Fibroblast of gingiva (primary cell): ENCODE measurements at places on chromosomes 7 and 10.

GRCh38 chr7:40223451-40224127 is 88.8 kb downstream of the SUGCT start:
- peak; percentile 51 for DNase-seq

GRCh38 chr7:79257959-79258358 is 195.5 kb downstream of the MAGI2 start:
- DNase-seq = no peak

DNA sequence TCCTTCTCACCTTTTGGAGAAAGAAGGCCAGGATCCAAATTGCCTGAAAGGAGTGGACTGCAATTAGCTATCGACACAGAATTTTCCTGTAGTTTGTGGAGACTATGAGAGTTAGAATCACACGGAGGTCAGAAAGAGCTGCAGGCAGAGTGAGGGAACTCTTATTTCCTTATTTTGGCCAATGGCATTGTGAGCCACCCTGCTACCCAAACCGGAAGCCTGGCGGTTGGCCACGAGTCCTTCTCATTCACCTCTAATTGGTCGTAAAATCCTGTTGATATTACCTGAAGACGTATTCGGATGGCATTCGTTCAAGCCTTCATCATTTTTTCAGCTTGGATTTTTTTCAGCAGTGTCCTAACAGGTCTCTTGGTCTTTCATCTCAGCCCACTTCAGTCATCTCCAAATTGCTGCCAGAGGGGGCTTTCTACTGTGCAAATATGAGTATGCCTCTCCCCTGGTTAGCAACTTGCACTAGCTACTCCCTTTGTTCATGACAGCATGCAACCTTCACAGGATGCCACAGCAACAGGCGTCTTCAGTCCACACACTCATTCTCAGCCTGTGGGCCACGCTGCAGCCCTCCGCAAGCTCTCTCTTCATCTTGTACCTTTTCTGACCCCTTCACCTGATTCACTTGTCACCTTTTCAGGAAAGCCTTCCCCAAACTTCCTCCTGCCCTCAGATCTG is 66.9 kb downstream of the GATA3 start:
- no peak for DNase-seq

DNA sequence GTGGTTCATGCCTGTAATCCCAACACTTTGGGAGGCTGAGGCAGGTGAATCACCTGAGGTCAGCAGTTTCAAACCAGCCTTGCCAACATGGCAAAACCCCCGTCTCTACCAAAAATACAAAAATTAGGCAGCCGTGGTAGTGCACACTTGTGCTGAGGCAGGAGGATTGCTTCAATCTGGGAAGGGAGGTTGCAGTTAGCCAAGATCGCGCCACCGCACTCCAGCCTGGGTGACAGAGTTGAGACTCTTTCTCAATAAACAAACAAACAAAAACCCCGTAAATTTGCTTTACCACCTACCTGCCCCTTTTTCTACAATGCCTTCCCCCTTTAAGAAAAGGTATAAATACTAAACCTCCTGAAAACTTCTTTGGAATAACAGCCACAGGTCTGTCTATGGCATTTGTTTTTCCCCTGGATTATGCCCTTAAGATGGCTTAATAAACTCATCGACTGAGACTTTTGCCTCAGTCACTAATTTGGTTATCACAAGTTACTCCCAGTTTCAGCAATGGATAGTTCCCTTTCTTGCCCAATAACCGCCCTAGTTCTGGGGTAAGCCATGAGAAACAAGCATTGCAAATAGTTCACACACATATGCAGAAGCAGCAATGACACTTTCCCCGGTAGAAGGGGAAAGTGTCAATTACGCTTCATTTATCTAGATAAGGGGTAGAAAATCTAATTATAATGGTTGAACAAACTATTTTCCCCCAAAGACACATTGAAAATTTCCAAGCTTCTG is 52.8 kb upstream of the SVIL start:
- DNase-seq = peak; percentile 21

GRCh38 chr7:72493850-72494661 is 81.9 kb upstream of the CALN1 start:
- no peak for DNase-seq

DNA sequence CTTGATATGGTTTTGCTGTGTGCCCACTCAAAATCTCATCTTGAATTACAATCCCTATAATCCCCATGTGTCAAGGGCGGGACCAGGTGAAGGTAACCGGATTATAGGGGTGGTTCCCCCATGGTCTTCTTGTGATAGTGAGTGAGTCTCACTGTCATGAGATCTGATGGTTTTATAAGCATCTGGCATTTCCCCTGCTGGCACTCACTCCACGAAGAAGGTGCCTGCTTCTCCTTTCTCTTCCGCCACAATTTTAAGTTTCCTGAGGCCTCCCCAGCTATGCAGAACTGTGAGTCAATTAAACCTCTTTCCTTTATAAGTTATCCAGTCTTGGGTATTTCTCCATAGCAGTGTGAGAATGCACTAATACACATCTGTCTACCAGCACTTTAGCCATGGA is 109.5 kb upstream of the SDK1 start:
- DNase-seq = no peak

GRCh38 chr10:95657250-95657649 is 739 bp upstream of the ALDH18A1 start:
- DNase-seq = no peak

GRCh38 chr7:4659551-4660286 is 22.4 kb upstream of the FOXK1 start:
- no peak for DNase-seq

- no peak for DNase-seq
Observed at GRCh38 chr7:66877577-66878300, 43.3 kb upstream of the TMEM248 start.

DNA sequence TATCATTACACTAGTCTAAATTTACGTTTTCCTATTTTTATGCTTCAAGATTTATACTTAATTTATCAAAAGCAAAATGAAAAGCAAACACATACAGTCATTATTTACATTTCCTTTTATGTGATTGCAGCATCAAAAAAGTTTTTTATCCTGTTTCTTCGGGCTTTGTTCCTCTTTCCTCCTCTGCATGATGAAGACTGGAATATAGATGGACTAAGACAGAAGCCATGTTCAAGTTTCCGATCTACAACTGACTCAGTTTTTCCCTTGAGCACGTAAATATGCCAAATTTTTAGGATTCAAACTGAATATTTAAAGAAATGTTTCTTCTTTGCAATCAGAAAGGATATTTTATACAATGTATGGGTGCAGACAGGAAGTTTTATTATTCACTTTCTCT is 273.5 kb upstream of the DGKB start:
- no peak for DNase-seq

- DNase-seq = no peak
Observed at GRCh38 chr10:18508587-18508986, 142.8 kb downstream of the NSUN6 start.

DNA sequence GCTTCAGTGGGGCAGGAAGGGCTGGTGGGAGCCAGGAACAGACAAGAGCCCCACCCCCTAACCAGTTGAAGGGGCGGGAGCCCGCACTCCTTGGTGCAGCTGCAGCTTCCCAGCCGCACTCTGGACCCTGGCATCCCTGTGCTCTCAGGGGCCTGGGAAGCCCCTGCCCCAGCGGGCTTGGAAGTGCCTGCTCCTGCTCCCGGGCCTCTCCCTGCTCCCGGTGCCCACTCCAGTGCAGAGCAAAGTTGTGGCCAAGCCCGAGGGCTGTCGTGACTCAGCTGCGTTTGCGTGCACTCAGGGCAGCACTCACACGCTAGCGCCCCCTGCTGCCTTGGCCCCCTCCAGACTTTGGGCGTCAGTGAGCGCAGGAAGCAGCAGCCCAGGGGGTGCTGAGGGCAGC is 883.8 kb downstream of the LRMDA start:
- no peak for DNase-seq

- DNase-seq = no peak
Observed at GRCh38 chr7:38781991-38782390, 127.0 kb downstream of the VPS41 start.

DNA sequence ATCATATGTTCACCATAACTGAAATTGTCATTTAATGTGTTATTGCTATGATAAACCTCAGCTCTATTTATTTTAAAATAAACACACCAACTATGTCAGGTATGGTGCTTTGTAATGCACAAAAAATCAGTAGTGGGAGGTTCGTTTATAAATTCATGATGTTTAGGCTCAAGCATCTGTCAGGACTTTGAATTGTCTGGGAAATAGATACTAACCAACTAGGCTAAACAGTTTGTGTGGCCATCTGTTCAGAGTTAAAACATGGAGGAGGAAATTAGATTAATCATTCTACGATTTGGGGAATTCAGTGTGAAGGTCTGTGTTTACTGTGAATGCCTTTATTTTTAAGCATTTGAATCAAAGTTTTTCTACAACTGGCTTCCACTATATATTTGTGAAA is 212.6 kb upstream of the FZD8 start:
- DNase-seq = no peak

DNA sequence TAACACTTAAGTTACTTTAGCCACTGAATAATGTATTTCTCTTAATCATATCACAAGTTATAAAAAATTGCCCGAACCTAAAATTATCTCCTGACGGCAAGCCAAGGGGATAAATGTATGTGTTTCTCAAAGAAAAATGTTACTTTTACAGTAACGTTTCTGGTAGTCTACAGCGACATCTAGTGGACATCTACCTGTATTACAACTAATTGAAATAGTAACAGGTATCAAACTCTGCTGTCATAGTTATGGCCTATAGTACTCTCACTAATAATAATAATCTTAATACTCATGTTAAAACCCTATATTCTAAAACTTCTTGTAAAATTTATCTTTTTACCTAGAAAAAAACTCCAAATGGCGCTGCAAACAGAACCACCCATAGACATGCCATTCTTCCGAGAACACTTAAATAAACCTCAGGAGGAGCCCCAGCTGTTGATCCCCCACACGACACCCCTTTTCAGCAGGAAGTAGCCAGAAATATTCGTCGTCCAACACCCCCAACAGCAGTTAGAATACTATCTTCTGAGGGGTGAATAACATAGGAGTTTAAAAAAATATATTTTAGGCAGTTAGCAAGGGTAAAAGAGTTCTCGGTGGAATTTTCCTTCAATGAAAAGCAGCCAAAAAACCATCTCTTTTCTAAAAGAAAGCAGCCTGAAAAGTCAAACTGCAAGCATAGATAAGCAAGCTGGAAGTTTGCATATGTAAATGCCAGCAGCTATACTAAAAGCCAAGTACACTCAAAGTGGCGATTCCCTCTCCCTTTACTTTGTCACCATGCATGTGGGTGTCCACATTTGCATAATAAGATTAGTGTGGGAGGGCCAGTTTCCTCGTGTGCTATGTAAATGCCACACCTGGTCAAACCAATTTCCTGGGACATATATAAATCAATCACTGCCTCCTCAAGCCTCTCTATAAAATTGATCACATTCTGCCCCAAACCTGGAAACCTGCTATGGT is 40.5 kb upstream of the ZNF107 start:
- DNase-seq = no peak

DNA sequence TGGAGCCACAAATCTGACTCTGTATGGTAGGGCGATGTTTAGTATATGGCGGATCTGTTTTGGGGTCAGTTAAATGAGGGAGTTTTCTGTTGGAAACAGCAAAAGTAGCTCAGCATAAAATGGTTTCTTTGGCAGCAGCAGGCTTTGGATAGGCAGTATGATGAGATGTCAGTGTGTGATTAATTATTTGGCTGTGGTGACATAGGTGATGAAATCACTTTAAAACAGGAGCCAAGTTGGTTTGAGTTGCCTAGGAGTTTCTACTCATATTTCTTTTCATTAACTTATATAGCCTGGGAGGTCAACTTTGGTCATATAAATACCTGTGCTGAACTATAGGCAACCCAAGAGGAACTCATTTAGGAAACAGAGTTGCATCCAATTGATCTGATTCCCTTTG is 291.2 kb downstream of the LRMDA start:
- no peak for DNase-seq

DNA sequence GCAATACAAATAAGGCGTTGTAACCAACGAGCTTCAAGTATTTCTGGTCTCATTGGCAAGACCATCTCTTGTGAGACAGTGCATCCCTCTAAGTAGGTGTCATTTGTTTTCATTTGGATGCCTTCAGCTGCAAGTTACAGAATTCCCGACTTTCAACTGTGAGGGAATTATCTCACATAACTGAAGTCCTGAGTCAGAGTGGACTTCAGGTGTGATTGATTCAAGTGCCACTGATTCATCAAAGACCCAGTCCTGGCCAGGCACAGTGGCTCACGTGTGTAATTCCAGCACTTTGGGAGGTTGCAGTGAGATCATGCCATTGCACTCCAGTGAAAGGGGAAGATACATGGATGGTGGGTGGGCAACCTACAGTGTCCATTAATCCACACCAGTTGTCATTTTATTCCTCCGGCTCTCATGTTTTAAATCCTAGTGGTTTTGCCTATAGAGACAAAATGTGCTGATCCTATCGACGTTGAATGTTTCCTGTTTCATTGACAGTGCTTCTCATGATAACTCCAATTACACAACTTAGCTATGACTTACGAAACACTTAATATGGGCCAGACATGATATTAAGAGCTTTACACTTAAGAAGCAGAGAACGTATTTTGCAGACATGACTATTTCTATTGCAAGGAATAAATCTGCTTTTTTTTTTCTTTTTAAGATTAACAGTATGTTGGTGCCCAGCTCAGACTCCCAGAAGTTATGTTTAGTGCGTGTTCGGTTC is 268.0 kb downstream of the FRMD4A start:
- peak; percentile 61 for DNase-seq

DNA sequence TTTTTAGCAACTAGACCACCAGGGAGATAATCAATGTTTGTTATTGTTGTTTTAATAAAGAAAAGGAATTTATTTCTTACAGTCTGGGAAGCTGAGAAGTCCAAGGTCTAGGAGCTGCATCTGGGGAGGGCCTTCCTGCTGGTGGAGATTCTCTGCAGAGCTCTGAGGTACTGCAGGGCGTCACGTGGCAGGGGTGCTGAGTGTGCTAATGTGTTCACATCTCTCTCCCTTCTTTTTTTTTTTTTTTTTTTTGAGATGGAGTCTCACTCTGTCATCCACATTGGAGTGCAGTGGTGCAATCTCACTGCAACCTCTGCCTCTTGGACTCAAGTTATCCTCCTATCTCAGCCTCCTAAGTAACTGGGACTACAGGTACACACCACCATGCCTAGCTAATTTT is 150.9 kb upstream of the TRIM24 start:
- DNase-seq = no peak

- DNase-seq = no peak
Observed at GRCh38 chr10:102407425-102408130, 11.0 kb downstream of the PSD start.

GRCh38 chr7:93562936-93563335 is 11.6 kb downstream of the CALCR start:
- no peak for DNase-seq

GRCh38 chr10:56633876-56634452 is 272.9 kb upstream of the ZWINT start:
- DNase-seq = no peak

DNA sequence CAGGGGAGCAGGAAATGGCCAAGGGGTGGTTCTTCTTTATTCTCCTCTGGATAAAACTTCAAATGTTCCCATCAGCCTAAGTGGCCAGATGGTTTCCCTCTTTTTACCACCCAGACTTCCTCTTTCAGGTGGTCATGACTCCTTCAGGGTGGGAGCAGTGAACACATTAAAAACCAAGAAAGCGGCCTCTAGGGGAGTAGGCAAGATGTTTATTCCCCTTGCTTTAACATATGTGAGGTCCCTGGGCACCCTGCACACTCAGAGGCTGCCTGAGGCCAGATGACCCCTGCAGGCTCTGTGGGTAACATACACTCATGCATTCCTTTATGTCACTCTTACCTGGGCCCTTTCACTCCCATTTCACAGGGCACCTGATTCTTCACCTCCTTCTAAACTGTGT is 357.4 kb downstream of the ABCA13 start:
- DNase-seq = no peak
